ENCODE measurements at places on chromosomes 7 and 10. TPM values are rescaled to one million over a fixed set of nuclear protein-coding genes. Genes with fewer than 3 reads are reported as not detected.

DNA sequence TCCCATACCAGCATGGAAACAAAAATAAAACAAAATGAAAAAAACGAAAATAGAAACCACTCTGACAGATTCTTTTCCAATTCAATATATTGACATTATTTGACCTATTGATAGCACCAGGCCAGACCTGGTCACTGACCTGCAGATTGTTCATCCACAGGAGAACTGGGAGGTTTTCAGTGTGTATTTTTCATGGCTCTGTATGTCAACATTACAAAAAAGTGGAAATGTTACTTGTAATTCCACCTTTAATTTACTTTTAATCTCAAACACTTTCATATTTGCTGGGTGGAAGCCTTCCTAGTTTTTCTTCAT is 2.9 kb downstream of the HKDC1 start:
- no peaks in the 10 kb centered on the region for H3K36me3 ChIP-seq
- H3K4me1 ChIP-seq: no peaks in the 10 kb centered on the region
- no peak overlapping the region for H3K4me3 ChIP-seq
- no peak for DNase-seq

DNA sequence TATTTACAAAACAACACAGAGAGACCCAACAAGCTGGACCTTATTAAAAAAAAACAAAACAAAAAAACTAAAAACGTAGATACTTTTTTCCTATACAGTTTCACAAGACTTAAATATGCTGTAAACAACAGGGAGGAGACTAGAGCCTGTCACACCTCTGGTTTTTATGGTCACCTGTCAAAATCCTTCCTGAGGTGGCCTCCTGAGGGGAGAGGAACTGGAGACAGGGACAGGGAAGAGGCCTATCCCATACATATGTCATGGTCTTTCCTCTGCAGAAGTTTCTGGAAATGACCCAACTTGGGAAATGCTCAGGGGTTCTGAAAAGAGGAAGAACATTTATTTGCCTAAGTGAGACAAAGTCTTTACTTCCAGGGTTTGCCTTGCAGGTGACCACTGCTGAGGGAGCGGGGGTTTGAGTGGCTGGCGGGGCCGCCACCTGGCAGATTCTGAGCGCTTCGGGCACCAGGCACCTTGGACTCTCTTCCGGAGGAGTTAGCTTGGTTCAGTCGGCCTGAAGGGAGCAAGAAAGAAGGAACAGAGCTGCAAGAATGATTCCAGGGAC is 18.3 kb downstream of the CPA1 start:
- no peak for DNase-seq
- H3K27ac ChIP-seq: no peak overlapping the region
- peaks cover 2% of the 10 kb centered on the region for H3K4me1 ChIP-seq
- H3K4me3 ChIP-seq: no peak overlapping the region
- H3K27me3 ChIP-seq: no peaks in the 10 kb centered on the region
- no peaks in the 10 kb centered on the region for H3K36me3 ChIP-seq

Gene GRID1
- polyA plus RNA-seq: 0.03 TPM

Gene VAX1
- polyA plus RNA-seq: not detected

DNA sequence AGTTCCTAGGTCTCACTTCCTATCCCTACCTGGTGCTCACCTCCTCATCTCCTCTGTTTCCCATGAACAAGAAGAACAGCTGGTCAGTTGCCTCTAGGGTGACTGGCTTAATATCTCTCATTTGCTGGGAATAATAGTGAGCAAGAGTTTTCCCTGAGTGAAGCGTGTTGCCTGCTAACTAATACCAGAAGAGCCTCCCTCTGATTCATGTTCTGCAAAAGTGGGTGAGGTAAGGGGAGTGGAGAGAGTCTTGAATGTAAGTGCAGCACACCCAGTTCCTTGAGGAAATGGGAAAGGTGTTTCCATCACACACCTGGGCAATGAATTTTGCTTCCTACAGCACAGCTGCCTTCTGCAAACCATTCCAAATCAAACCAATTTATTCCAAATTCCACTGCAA is 29.6 kb downstream of the FZD1 start:
- H3K4me3 ChIP-seq: no peak overlapping the region
- no peaks in the 10 kb centered on the region for H3K36me3 ChIP-seq
- H3K27me3 ChIP-seq: no peaks in the 10 kb centered on the region
- no peaks in the 10 kb centered on the region for H3K4me1 ChIP-seq
- DNase-seq: no peak

DNA sequence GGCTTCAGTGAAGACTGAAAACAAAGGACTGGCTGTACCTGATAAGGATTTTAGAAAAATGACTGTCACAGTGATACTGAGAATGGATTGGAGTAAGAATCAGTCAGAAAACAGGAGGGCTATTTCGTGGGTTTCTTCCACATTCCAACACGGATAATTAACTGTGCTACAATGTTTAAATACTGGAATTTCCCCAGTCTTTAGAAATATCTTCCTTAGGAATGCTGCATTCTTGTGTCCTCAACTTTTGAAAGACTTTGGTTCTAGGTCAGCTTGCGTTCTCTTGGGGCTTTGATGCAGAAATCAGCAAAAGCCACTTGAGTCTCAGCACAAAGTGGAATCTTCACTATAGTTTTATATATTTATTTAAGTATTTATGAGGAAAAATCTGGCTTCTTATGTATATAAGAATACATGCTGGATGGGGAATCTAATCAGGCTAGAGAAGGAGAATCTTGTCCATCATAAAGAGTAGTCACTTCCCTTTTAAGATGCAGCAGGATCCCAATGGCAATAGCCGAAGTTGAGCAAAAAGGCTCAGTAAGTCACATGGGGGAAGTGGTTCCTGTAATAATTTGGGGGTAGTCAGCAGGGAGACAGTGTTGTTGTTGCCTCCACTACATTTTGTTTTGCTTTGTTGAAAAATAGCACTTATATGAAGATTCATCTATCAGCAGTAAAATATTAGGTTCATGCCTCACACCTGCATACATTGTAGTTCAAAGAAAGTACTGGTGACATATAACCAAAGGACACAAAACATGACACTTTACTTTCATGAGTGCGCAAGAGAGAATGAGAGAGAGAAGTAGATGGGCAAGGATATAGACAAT is 86.0 kb downstream of the CH25H start:
- H3K27ac ChIP-seq: no peak overlapping the region
- peak; percentile 51 for DNase-seq
- H3K4me1 ChIP-seq: no peaks in the 10 kb centered on the region
- no peaks in the 10 kb centered on the region for H3K27me3 ChIP-seq
- H3K4me3 ChIP-seq: no peak overlapping the region

Gene CUZD1
- polyA plus RNA-seq: 0.52 TPM

GRCh38 chr10:17146892-17147291 is 17.3 kb upstream of the CUBN start:
- no peaks in the 10 kb centered on the region for H3K36me3 ChIP-seq
- peak; percentile 62 for DNase-seq
- H3K27me3 ChIP-seq: no peaks in the 10 kb centered on the region
- no peak overlapping the region for H3K4me3 ChIP-seq
- no peak overlapping the region for H3K27ac ChIP-seq
- peaks cover 3% of the 10 kb centered on the region for H3K4me1 ChIP-seq

DNA sequence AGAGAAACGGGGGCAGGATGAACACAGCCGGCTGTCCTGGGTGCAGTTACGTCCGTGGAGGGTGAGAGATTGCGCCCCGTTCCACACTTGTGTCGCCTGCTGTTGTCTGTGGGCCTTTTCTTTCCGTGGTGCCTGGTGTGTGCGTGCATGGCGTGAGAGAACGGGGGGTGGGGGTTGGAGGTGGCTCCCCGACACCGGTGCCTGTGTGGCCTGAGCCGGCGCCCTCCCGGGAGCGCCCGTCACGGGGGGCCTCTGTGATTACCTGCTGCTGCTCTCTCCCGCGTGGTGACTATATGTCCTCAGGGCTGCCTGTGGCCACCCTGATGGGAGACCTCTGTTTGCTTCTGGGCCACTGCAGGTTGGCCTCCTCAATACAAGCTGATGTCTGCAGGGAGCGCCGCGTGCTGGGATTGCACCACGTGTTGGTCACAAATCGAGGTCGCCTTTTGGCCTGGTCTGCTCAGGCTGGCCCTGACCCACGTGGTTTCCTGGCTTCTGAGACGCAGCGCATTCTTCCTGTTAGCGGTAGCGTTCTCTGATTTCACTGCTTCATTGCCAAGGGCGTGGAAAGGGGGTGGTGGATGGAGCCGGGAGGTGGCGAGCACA is 10.9 kb upstream of the AP5Z1 start:
- peaks cover 31% of the 10 kb centered on the region for H3K36me3 ChIP-seq
- DNase-seq: no peak
- no peaks in the 10 kb centered on the region for H3K4me1 ChIP-seq
- H3K27me3 ChIP-seq: no peaks in the 10 kb centered on the region
- H3K4me3 ChIP-seq: no peak overlapping the region
- no peak overlapping the region for H3K27ac ChIP-seq

- H3K4me1 ChIP-seq: no peaks in the 10 kb centered on the region
- H3K27me3 ChIP-seq: no peaks in the 10 kb centered on the region
- no peaks in the 10 kb centered on the region for H3K36me3 ChIP-seq
- H3K27ac ChIP-seq: no peak overlapping the region
Measured at GRCh38 chr10:99403674-99404073, 26.8 kb downstream of the GOT1 start.

Gene PDZD7
- polyA plus RNA-seq: 0.50 TPM

Gene KCNMA1
- polyA plus RNA-seq: 70.0 TPM

GRCh38 chr10:108465871-108466641 is 1301.5 kb upstream of the SORCS1 start:
- no peaks in the 10 kb centered on the region for H3K4me1 ChIP-seq
- H3K36me3 ChIP-seq: no peaks in the 10 kb centered on the region
- DNase-seq: no peak
- peak overlapping the region; percentile 48 for H3K4me3 ChIP-seq
- H3K27me3 ChIP-seq: no peaks in the 10 kb centered on the region
- H3K27ac ChIP-seq: no peak overlapping the region

Gene AGBL3
- polyA plus RNA-seq: 0.56 TPM

DNA sequence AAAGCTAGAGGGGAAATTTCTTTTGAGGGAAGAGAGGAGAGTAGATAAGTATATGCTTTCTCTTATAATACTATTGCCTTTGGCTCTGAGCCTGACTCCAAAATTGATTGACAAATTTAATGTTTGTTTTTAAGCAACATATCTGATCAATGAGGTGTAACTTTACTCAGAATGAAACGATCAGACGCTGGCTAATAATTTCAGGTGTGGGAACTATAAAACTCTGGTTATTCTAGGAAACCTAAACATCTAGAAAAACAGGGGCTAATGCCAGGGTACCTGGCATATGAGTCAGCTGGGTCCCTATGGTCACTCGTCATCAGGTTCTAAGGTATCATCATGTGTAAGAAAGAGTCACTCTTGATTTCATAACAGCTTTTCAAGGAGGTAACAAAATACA is 139.7 kb downstream of the ATE1 start:
- peak; percentile 47 for DNase-seq
- H3K36me3 ChIP-seq: no peaks in the 10 kb centered on the region
- H3K27me3 ChIP-seq: no peaks in the 10 kb centered on the region

- no peak overlapping the region for H3K27ac ChIP-seq
- no peaks in the 10 kb centered on the region for H3K27me3 ChIP-seq
- peak; percentile 5 for DNase-seq
- no peaks in the 10 kb centered on the region for H3K36me3 ChIP-seq
Measured at GRCh38 chr7:132655131-132655727, 79.0 kb upstream of the PLXNA4 start.

Data from fibroblast of lung (primary cell).